ENCODE measurements at places on chromosomes 6 and 20. TPM values are rescaled to one million over a fixed set of nuclear protein-coding genes. Genes with fewer than 3 reads are reported as not detected.

DNA sequence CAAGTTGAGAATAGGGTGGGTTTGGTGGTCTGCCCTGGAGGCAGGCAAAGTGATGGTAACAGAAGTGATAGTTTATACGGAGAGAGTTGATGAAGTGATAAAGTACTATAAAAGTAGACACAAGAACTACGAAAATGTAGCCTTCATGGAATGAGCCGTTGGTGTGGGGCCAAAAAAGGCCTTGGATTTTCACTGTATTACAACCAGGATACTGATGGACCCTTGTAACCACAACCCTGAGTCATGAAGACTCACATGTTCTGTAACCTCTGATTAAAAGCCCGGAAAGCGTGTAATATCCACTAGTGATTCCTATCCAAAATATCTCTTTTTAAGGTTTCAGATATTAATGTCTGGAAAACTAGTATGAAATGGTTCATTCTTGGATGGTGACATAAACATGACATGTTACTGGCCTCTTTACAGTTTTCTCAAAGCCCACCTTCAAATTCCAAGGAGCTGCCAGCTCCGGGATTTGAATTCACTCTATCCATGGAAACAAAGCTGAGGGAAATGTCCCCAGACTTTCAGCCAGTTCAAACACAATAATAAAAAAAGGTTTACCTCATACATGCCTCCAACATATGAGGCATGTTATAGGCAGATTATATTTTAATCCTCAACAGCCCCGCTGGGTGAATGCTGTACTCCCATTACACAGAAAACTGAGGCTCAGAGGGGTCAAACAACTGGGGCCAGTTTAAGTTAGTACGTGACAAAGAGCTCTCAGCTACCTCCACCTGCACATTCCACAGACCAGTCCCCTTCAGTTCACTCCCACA is 55.4 kb downstream of the MRPL14 start:
- H3K36me3 ChIP-seq, result no peaks in the 10 kb centered on the region
- DNase-seq, result no peak
- peaks cover 41% of the 10 kb centered on the region for H3K4me1 ChIP-seq

DNA sequence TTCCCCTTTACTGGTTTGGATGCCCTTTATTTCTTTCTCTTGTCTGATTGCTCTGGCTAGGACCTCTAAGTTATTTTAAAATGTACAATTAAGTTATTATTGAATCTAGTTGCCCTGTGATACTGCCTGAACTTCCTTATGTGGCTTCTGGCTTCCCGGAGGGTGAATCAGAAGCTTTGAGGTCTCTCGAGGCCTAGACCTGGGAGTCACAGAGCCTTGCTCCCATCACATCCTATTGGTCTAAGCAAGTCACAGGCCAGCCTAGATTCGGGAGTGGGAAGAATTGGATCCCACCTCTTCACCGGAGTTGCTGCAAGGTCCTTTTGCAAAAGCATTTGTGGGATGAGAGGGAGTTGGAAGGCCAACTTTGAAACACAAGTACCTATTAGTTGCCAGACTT is 15.2 kb downstream of the BCAS4 start:
- no peak overlapping the region for H3K4me3 ChIP-seq
- no peak for DNase-seq
- no peaks in the 10 kb centered on the region for H3K27me3 ChIP-seq
- no peaks in the 10 kb centered on the region for H3K36me3 ChIP-seq

DNA sequence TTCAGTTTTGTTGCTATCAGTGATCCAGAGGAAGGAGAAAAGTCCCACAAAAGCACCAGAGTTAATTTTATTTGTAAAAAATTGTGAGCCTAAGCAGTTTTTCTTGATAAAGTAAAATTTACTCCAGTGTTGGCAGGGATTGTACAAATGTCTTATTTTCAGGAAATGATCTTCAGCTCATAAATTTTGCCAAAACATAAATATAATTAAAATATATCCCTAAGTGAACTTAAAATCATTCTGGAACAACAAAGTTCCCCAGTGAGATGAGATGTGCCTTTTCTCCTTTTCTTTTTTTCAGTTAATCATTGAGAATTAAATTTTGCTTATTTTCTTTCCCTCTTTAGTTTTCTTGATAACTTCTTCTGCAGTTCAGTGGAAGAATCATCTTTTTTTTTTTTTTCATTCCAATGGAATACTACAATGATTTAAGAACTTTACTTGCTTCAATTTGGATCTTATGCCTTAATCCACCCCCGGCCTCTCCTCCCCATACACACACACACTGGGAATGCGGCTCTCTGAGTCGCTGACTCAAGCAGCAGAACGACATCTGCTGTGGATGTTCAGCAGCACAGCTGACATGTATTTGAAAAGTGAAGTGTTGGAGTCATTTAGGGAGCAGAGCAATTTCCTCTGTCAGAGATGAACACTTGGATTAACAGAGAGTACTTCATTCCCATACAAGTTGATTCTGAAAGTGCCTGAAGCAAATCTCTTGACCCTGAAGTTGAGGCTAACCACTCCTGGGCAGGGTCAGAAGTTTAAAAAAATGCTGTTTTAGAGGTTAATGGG is 27.7 kb upstream of the LAMA4 start:
- peak; percentile 67 for DNase-seq
- H3K4me1 ChIP-seq, result peaks cover 3% of the 10 kb centered on the region
- H3K27me3 ChIP-seq, result no peaks in the 10 kb centered on the region
- no peaks in the 10 kb centered on the region for H3K36me3 ChIP-seq
- H3K4me3 ChIP-seq, result no peak overlapping the region
- H3K27ac ChIP-seq, result no peak overlapping the region

The ARFGEF3 gene
- total RNA-seq, result 0.61 TPM

The EYS gene
- 0.50 TPM for total RNA-seq

GRCh38 chr6:2921520-2922115 is 18.5 kb upstream of the SERPINB9 start:
- H3K4me1 ChIP-seq, result no peaks in the 10 kb centered on the region
- no peak for DNase-seq
- no peak overlapping the region for H3K27ac ChIP-seq
- H3K36me3 ChIP-seq, result no peaks in the 10 kb centered on the region
- H3K4me3 ChIP-seq, result no peak overlapping the region

The SAMD5 gene
- total RNA-seq, result 4.3 TPM

The ARFGAP1 gene
- 90.4 TPM for total RNA-seq

GRCh38 chr6:53906842-53907241 is 112.0 kb downstream of the LRRC1 start:
- no peaks in the 10 kb centered on the region for H3K36me3 ChIP-seq
- no peak for DNase-seq
- no peak overlapping the region for H3K4me3 ChIP-seq
- no peaks in the 10 kb centered on the region for H3K27me3 ChIP-seq

The PRSS35 gene
- 131 TPM for total RNA-seq

GRCh38 chr20:58691773-58692578 is 624 bp upstream of the NPEPL1 start:
- no peaks in the 10 kb centered on the region for H3K4me1 ChIP-seq
- H3K4me3 ChIP-seq, result no peak overlapping the region
- no peaks in the 10 kb centered on the region for H3K36me3 ChIP-seq
- H3K27me3 ChIP-seq, result no peaks in the 10 kb centered on the region
- H3K27ac ChIP-seq, result no peak overlapping the region

The JPH2 gene
- total RNA-seq, result 1.0 TPM

GRCh38 chr6:1137849-1138248 is 174.0 kb upstream of the FOXQ1 start:
- no peak overlapping the region for H3K4me3 ChIP-seq
- H3K36me3 ChIP-seq, result no peaks in the 10 kb centered on the region
- peaks cover 10% of the 10 kb centered on the region for H3K4me1 ChIP-seq
- no peaks in the 10 kb centered on the region for H3K27me3 ChIP-seq

The EBF4 gene
- total RNA-seq, result 1.2 TPM

DNA sequence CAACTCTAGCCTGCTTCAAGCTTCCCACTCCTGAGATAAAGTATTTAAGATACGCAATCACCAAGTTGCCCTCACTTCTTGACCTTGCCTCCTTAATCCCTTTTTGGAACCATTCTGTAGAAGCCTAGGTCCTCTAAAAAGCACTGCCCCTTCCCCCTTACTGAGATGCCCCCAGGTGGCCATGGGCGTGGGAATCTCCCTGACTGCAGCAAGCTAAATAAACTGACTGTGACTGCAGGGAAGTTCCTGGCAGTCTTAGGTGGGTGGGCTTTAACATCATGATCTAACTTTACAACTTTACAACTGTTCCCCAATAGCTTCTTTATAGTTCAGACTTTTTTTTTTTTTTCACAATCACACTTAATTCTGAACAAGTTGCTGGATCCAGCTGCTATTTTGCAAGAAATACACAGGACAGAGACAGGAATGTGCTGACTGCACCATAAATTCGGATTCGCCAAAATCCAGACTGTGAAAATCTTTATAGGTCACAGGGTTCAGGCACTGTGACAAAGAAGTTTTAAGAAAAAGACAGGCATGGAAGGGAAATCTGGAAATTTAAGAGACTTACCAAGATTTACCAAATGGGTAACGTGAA is 344.2 kb upstream of the SULF2 start:
- H3K36me3 ChIP-seq, result no peaks in the 10 kb centered on the region
- H3K4me1 ChIP-seq, result no peaks in the 10 kb centered on the region
- DNase-seq, result peak; percentile 17
- peaks cover 20% of the 10 kb centered on the region for H3K27me3 ChIP-seq

DNA sequence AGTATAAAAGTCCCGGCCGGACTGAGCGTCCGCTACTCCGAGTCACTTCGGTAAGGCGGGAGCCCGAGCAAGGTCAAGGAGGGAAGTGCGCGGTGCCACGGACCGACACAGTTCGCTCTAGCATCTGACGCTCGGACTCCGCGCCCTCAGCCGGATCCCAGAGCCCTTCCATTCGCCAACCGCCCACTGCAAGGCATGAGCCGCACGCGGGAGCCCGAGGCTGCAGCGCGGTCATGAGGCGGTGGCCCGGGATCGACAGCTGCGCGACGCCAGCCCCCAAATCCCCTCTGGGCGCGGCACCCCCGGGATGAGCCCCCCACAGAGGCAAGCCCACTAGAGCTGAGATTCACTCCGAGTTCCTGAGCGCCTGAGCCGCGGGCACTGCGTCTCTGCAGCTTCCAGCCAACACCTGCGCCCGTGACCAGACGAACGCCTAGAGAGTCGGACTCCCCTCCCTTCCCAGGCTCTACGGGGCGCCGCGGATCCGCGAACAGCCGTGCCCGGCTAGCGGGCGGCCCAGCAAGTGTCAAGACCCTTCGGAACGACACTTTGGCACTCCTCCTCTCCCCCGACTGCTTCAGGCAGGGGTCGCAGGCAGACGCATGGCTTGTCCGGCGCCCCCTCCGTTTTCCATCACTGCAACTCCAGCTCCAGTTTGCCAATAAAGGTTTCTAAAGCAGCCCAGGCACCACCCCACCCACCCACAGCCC is 725 bp upstream of the ISM1 start:
- peaks cover 86% of the 10 kb centered on the region for H3K27me3 ChIP-seq
- H3K27ac ChIP-seq, result no peak overlapping the region
- peaks cover 7% of the 10 kb centered on the region for H3K4me1 ChIP-seq

The FAM83C gene
- total RNA-seq, result not detected

DNA sequence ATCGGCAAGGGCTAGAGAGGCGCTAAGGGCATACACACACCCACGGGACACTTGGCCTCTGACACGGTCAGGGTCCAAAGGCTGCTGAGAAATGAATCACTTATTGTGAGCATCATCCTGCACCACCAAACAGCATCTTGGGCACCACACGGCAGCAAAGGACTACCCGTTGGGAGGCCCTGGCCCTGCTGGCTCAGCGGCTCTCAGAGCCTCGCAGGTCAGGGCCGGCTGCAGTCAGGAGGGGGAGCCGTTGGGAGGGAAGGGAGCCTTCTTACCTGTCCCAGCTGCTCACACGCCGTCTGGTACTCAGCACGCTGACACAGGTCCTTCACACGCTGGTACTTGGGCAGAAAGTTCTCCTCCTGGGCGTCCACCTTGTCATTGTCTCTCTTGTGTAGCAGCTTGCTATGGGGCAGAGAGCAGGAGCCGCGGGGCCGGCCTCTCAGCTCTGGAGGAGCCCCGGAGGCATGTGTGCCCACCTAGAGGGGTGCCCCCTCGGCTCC is 109.0 kb downstream of the SULF2 start:
- H3K4me1 ChIP-seq, result no peaks in the 10 kb centered on the region
- no peak overlapping the region for H3K27ac ChIP-seq
- no peaks in the 10 kb centered on the region for H3K36me3 ChIP-seq
- no peak for DNase-seq

DNA sequence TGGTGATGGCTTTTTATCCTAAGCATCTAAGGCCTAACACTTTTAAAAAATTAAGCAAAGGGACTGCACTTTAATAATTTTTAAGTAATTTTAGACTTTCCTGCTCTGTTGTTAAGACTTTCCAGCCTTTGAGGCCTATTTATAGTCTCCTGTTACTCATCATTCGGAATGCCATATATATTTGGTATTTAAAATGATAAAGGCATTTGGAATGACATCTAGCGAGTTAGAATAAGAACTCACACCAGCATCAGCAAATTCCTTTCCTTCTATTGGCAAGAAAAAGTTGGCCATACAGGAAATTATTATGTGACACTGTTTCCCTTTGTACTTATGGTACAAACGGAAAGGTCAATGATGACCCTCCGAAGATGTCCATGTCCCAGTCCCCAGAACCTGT is 88.1 kb upstream of the STMND1 start:
- H3K27ac ChIP-seq, result no peak overlapping the region
- H3K4me3 ChIP-seq, result no peak overlapping the region
- H3K36me3 ChIP-seq, result no peaks in the 10 kb centered on the region
- no peak for DNase-seq
- H3K27me3 ChIP-seq, result no peaks in the 10 kb centered on the region

DNA sequence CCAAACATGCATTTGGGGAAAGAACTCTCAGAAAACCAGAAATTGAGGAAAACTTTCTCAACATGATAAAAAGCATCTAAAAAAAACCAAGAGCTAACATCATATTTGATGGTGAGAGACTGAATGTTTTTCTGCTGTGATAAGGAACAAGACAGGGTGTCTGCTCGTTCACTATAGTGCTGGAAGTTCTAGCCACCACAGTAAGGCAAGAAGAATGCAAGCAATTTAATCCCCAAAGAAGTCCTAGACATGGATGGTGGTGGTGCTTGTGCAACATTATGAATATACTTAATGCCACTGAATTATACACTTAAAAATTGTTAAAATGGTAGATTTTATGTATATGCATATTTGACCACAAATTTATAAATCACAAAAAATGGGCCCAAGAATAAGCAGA is 53.4 kb downstream of the LYRM2 start:
- no peaks in the 10 kb centered on the region for H3K27me3 ChIP-seq
- no peaks in the 10 kb centered on the region for H3K4me1 ChIP-seq
- H3K36me3 ChIP-seq, result no peaks in the 10 kb centered on the region
- no peak for DNase-seq
- no peak overlapping the region for H3K4me3 ChIP-seq

The CGAS gene
- total RNA-seq, result 4.2 TPM

The ULBP2 gene
- total RNA-seq, result 2.6 TPM

The LRRN4 gene
- not detected for total RNA-seq

GRCh38 chr6:68638230-68638900 is 3.3 kb downstream of the ADGRB3 start:
- DNase-seq, result peak; percentile 58
- peak overlapping the region; percentile 88 for H3K4me3 ChIP-seq
- H3K36me3 ChIP-seq, result no peaks in the 10 kb centered on the region
- no peaks in the 10 kb centered on the region for H3K27me3 ChIP-seq
- H3K27ac ChIP-seq, result no peak overlapping the region
- peaks cover 61% of the 10 kb centered on the region for H3K4me1 ChIP-seq

GRCh38 chr6:36545767-36546307 is 1.4 kb downstream of the STK38 start:
- H3K27ac ChIP-seq, result peak overlapping the region; percentile 95
- no peaks in the 10 kb centered on the region for H3K36me3 ChIP-seq
- DNase-seq, result no peak
- H3K4me1 ChIP-seq, result peaks cover 5% of the 10 kb centered on the region
- peak overlapping the region; percentile 92 for H3K4me3 ChIP-seq

The VARS1 gene
- total RNA-seq, result 247 TPM
